ENCODE measurements at places on chromosomes 12 and 14. TPM values are rescaled to one million over a fixed set of nuclear protein-coding genes. Genes with fewer than 3 reads are reported as not detected.

Gene TMPRSS12
- total RNA-seq: not detected

Gene GPR68
- 16.4 TPM for total RNA-seq

Gene APOLD1
- total RNA-seq: 2.8 TPM

Gene MIPOL1
- total RNA-seq: 0.49 TPM

Gene BBOF1
- total RNA-seq: 2.4 TPM

Gene GSC
- not detected for total RNA-seq

Gene NXPH4
- total RNA-seq: 1.2 TPM

Gene POTEM
- not detected for total RNA-seq

Gene GARIN6
- not detected for total RNA-seq

Gene IQSEC3
- total RNA-seq: 2.9 TPM

Gene LTB4R2
- 19.6 TPM for total RNA-seq

Gene BCAT1
- 3.3 TPM for total RNA-seq

All from T-cell (primary cell).